ENCODE measurements at places on chromosomes 16 and 17.

DNA sequence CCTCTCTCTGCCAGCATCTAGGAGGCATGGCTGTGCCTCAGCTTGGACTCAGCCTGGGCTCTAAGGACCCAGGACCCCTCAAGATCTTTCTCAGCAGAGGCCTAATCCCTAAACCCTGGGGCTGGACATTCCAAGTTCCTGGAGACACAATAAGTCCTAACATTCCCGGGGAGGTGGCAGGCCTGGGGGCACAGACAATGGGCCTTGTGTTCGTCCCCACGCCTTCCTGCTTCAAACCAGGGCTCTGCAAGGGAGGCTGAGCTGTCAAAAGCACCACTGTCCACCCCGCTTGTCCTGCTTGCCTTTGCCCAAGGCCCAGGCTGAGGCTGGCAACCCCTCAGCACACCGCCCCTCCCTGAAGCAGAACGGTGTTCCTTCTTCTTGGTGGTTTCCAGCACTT is 13.7 kb downstream of the SDK2 start:
- no peak for DNase-seq

DNA sequence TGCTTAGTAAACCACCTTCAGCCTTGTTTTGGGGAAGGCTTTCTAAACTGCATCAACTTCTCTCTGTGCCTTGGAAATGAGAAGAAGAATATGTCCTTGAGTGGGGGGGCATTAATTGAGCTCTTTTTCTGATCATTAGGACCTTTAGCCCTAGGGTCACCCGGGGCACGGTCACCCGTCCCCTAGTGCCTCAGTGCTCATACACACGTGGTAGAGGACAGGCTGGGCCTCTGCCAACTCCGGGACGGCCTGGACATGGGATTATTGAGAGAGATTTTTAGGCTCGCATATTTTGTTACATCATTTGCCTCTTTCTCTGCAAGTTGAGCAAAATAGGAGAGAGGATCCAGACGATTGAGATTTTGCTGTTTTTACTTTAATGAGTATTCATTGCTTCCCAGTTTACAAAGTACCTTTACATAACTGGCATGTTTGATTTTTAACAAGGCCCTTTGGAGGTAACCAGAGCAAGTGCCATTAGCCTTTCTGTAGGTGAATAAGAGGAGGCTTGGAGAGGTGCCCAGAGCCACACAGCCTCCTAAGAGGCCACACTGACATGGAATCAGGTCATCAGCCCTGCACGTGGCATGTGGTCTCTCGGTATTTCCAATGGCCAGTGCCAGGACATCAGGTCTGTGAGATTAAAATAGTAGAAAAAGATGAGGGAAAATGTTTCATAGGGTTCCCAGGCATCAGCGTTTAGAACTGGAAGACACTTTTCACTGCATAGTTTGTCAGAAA is 11.1 kb downstream of the PMM2 start:
- no peak for DNase-seq

DNA sequence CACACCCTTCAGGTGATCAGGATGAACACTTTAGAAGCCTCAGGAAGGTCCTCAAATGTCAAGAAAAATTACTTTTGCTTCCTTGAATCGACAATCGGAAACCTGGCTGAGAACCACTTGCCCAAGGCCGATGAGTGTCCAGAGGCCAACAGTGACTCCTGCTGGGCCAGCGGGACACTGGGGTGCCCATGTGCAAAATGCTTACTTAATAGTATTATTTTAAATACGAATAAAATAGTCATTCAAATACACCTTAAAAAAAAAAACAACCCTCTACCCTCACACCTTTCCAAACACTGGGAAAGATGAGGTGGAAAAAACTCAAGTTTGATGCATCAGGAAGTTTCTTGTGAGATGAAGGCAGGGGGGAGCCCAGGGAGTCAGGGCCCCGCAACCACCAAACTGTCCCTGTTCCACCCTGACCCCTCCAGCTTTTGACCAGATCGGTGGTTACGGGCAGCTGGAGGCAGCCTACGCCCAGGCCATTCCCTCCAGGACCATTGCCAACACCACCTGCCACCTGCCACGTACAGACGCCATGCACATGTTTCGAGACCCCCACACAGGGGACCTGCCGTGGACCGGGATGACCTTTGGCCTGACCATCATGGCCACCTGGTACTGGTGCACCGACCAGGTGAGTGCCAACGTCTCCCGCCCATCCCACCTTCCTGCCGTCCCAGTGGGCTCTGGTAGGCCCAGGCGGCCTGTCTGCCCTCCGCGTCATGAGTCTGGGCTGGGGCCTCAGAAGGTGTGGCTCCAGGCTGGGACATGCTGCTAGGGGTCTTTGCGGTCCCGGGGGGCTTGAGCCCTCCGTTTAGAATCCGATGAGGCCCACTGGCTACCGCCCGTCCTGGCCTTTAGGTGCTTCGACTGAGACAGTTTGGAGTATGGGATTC is 18.9 kb downstream of the SLC5A10 start:
- no peak for DNase-seq

- DNase-seq: no peak
These were observed 46.7 kb downstream of the MGAT5B start for GRCh38 chr17:76914937-76915336.

DNA sequence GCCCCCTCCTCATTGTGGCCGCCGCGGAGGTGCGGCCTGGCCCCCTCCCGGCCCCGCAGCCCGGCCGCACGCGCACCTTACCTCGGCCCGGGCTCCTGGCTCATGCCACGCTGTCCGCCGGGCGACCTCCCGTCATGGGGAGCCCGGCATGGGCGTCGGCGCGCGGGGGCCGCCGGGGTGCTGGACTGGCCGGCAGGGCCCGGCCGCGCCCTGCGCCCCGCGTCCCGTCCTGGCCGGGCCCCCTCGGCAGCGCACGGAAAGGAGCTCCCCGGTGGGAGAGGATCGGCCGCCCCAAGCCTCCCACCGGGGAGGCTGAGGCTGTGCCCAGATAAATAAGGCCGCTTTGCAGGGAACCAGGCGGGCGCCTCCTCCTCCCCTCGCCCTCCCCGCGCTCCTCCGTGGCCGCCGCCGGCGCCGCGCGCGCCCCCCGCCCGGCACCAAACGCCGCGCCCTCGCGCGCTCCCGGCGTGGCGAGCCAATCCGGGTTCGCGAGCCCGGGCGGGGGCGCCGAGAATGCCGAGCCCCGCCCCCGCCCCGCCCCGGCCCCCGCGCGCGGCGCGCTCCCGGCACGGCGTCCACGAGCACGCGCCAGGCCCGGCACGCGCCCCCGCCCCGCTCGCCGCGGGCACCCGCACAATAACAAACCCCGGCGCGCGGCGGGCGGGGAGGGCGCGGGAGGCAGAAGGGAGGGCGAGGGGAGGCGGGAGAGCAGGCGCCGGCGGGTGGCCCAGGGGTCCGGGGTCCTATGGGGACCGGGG is at the start of gene FBXL16:
Gene FBXL16, minus strand, starts transcription at position 371 of the 758 bp plus-strand sequence. CDS start 8,396 bp downstream, outside the sequence.
- no peak for DNase-seq

GRCh38 chr17:57379895-57380434 is 123.6 kb downstream of the MSI2 start:
- no peak for DNase-seq

DNA sequence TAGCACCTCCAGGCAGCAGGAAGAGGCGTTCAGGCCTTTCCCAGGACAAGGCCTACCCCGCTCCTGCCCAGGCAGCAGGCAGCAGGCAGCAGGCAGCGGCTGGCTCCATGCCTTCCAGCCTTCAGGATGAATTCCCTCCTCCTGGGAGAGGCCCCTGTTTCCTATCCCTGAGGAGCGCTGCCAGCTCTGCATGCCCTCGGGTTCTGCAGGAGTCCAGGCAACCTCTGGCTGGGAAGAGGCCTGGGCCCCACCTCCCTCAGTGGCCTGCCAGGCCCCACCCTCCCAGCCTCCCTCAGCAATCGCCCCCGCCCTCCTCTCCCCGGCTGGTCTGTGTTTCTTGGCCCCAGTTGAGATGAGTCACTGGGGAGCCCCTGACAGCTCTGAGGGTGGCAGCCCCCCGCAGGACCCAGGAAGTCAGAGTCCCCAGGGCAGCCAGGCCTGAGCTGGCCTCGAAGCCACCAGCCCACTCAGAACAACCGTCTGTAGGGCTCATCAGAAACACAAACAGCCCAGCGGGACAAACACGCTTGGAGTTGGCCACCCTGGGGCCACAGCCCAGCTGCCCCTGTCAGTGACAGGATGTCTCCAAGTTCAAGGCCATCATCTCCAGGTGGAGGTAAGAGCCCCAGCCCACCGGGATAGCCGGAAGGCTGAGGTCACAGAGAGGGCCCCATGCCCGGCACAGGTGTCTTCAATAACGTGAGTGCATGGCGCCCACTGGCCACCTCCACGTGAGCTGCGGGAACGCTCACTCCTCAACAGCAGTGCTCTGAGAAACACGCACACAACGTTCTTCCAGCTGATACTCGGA is 39.5 kb upstream of the CIBAR2 start:
- DNase-seq: no peak

GRCh38 chr16:28309811-28310311 is 17.5 kb downstream of the SBK1 start:
- DNase-seq: peak; percentile 85

DNA sequence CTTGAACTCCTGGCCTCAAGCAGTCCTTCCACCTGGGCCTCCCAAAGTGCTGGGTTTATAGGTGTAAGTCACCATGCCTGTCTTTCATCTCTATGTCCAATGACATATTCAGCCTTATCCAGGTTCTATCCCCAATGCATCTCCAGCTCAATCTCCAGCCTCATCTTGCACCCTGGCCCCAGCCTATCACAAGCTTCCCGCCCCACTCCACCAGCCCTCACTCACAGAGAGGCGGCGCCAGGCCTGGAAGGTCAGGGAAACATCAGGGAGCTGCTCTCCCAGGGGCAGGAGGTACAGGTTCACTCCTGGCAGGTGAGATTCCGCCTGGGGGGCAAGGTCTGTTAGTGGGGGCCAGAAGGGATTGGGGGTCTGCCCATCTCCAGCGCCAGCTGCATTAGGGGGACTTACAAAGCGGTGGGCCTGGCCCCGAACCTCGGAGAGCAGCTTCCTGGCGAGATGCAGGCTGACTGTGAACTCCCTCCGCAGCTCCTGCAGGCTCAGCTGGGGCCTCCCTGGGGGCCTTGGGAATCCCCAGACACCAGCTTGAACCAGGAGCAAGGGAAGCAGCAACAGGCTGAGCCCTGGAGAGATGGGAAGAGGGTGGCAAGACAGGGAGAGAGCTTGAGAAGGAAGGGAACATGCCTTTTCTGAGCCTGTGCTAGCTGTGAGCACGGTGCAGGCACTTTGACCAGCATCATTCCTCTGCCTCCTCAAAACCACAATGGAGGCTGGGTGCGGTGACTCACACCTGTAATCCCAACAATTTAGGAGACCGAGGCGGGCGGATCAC is 3.0 kb downstream of the IL27 start:
- no peak for DNase-seq

DNA sequence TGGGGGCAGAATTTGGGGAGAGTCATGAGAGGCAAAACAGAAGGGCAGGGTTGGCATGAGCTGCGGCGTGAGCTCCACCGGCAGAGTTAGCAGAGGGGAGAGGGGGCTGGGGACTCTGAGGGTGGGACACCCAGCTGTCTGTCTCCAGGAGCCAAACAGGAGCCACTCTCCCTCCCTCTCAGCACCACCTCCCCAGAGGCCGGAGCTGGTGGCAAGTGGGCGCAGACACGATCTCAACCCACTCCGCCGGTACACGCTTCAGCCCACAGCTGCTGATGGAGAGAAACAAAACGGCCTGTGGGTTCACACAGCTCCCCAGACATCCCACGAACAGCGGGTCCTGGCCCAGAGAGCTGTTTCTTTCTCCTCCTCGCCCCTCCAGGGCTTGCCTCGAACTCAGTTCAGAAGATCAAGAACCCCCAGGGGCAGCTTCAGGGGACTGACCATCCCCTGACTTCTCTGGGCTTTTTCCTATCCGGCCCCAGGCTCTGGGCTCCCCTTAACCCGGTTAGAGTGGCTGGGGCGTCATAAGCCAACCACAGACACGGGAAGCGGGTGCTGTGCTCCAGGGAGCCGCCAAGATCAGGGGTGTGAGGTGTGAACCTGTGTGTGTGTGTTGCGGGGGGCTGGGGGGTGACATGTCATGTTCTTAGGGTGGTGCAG is 7.6 kb downstream of the RHBDF2 start:
- DNase-seq: peak; percentile 13

GRCh38 chr16:85417156-85417860 is 195.8 kb upstream of the GSE1 start:
- DNase-seq: no peak

DNA sequence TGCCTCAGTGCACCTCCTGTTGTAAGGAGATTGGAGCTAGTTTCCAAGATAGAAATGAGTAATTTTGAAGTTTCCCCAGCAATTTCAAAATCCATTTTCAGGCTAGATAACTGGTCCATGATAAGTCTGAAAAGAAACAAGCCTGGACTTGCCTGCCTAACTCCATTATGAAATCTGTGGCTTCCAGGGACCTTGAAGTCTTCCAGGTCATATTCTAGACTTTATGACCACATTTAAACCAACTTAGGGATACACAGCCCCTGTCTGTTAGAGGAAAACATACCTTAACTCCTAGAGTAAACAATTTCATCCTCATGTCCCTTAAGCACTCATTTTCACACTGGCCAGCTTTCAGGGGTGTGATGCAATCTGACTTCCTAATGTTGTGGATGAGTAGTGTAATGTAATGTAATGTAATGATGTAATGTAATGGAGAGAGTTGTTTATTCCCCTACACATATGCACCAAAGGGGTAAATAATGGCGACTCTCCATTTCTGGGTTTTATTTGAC is 96.7 kb upstream of the FAM20A start:
- DNase-seq: no peak

Data from activated effector memory CD4-positive, alpha-beta T cell treated with Interleukin-2 at 50 U/mL for 16 hours (primary cell).